ENCODE measurements at places on chromosomes 6 and 20. TPM values are rescaled to one million over a fixed set of nuclear protein-coding genes. Genes with fewer than 3 reads are reported as not detected.

GRCh38 chr20:62741191-62741691 is 32.6 kb downstream of the NTSR1 start:
- DNase-seq = peak; percentile 0
- H3K4me3 ChIP-seq = no peak overlapping the region
- H3K36me3 ChIP-seq = no peaks in the 10 kb centered on the region
- H3K27ac ChIP-seq = no peak overlapping the region

GRCh38 chr20:46022411-46023147 is 6.4 kb upstream of the SLC12A5 start:
- peaks cover 4% of the 10 kb centered on the region for H3K4me1 ChIP-seq
- peak; percentile 48 for DNase-seq
- H3K4me3 ChIP-seq = no peak overlapping the region

DNA sequence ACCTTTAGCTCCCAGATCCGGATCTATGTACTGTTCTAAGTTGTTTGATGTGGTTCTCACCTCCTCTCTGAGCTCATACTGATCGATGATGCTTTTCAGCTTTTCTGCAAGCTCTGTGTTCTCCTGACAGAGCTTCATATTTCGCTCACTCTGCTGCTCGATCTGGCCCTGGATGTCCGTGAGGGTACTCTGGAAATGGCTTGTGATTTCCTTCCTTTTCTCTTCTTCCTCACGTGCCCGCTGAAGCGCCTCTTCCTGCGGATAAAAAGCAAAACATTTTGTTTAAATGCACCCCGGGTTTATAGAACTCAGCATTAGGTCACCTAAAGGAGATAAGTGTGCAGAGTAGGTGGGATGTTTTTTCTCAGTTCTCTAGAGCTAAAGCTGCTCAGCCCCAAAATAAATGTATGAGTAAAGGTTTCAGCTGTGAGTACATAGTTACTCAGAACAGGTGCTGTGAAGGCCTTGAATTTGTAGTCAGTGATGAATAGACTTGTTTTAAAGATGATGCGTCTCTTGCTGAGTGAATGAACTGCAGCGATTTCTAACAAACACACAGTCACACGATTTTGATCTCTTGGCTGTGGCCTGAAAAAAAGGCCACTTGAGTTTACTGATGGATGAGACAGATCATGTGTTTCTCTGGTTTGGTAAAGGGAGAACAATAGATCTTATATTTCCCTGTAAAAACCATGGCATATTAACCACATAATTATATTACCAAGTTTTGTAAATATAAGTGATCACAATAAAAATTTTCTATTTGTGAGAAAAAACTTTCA is 29.1 kb downstream of the TXLNB start:
- H3K27me3 ChIP-seq = no peaks in the 10 kb centered on the region
- H3K4me1 ChIP-seq = no peaks in the 10 kb centered on the region
- no peaks in the 10 kb centered on the region for H3K36me3 ChIP-seq
- no peak overlapping the region for H3K27ac ChIP-seq

GRCh38 chr6:161564952-161565351 is 291.1 kb upstream of the AGPAT4 start:
- H3K36me3 ChIP-seq = no peaks in the 10 kb centered on the region
- DNase-seq = no peak
- no peak overlapping the region for H3K27ac ChIP-seq
- H3K4me1 ChIP-seq = no peaks in the 10 kb centered on the region
- H3K4me3 ChIP-seq = no peak overlapping the region
- H3K27me3 ChIP-seq = no peaks in the 10 kb centered on the region

DNA sequence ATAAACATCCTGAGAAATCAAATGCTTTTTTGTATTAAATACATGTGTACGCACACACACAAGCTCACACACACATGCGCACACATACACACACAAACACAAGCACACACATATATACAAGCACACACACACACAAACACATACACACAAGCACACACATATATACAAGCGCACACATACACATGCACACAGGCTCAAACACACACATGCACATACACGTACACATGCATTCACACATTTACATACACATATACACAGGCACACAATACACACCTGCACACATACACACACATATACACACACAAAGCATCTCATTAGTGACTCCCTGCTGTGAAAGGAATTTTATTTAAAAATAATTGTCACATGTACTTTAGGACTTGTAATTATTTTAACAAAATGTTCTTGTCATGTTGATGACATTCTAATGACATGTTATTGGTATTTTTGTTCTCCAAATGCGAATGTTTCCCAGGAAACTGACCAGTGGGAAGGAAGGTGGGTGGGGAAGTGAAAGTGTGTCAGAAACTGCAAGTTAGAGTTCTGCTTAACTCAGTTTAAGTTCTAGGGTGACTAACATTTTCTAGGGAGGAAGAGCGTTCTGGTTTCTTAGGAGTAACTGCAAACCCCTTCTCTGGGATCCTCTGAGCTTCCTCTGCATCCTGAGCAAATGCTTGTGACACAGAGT is 113.9 kb upstream of the ZNF217 start:
- H3K36me3 ChIP-seq = no peaks in the 10 kb centered on the region
- no peak for DNase-seq
- peaks cover 35% of the 10 kb centered on the region for H3K4me1 ChIP-seq
- no peak overlapping the region for H3K4me3 ChIP-seq
- no peak overlapping the region for H3K27ac ChIP-seq

DNA sequence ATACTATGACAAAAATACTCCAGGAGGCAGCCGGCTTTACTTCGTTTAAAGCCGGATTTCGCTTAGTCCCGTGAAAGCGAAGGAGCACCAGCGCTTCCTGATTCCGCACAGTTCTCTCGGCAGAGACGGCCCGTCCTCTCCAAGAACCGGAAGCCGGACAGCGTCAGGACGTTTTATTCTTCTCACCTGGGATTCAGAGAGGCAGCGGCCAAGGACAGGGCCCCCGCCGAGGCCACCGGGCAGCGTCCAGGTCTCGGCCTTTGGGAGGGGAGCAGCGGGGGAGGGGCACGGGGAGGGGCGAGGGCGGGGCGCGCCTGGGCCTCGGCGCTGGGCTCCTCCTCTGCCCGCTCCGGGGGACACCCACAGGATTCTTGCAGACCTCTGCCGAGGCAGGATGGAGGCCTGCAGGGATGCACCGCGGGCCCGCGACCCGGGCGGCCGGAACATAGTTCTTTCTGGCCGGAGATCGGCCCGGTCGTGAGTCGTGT is 2.8 kb upstream of the DIDO1 start:
- H3K4me1 ChIP-seq = peaks cover 33% of the 10 kb centered on the region
- peak overlapping the region; percentile 66 for H3K27ac ChIP-seq
- H3K36me3 ChIP-seq = no peaks in the 10 kb centered on the region

DNA sequence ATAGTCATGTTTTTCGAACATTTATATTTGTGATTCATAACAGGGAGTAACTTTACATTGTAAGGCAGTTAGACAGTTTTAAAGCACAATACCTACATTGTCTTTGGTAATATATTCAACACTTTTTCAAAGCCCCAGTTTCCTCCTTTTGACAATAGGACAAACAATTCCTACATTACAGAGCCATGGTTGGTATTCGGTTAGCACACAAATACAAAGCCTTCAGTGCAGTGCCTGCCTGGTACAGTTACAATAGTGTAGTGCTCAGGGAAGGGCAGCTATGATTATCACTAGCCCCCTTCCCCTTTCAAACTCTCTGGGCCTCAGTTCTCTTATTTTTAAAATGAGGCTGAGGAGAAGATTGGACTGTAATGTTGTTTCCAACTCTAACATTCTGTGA is 207.8 kb downstream of the TPBG start:
- H3K27me3 ChIP-seq = no peaks in the 10 kb centered on the region
- DNase-seq = no peak
- no peaks in the 10 kb centered on the region for H3K36me3 ChIP-seq

- peaks cover 10% of the 10 kb centered on the region for H3K4me1 ChIP-seq
- H3K36me3 ChIP-seq = no peaks in the 10 kb centered on the region
- no peak within 1 kb of the TSS for H3K27ac ChIP-seq
- peak within 1 kb of the TSS; percentile 45 for H3K4me3 ChIP-seq
- H3K27me3 ChIP-seq = peaks cover 21% of the 10 kb centered on the region
Measured at GRCh38 chr6:88165844-88166492, at the start of gene CNR1. Gene CNR1, minus strand, starts transcription at chr6:88166347. Its CDS starts 21,073 bp downstream, at chr6:88145274.

DNA sequence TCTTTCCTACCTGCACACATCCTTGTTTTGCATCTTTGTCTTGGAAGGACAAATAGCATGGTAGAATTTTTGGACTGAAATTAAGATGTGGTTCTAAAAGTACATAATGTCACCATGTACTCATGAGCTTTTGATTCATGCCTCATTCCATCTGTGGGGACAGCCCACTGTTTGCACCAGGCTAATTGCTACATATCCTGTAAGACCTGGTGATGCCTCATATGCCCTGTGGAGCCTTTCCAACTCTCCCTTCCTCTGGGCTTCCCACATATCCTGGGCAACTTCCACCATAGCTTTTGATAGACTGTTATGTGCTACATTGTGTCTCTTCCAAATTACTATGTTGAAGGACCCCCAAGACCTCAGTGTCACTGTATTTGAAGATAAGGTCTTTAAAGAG is 213.6 kb upstream of the PREP start:
- DNase-seq = no peak
- H3K27ac ChIP-seq = no peak overlapping the region
- no peak overlapping the region for H3K4me3 ChIP-seq
- H3K27me3 ChIP-seq = no peaks in the 10 kb centered on the region
- H3K36me3 ChIP-seq = no peaks in the 10 kb centered on the region
- no peaks in the 10 kb centered on the region for H3K4me1 ChIP-seq

GRCh38 chr6:5334341-5334740 is 73.0 kb downstream of the FARS2 start:
- DNase-seq = no peak
- no peaks in the 10 kb centered on the region for H3K27me3 ChIP-seq
- H3K27ac ChIP-seq = no peak overlapping the region
- no peaks in the 10 kb centered on the region for H3K4me1 ChIP-seq
- H3K4me3 ChIP-seq = no peak overlapping the region

DNA sequence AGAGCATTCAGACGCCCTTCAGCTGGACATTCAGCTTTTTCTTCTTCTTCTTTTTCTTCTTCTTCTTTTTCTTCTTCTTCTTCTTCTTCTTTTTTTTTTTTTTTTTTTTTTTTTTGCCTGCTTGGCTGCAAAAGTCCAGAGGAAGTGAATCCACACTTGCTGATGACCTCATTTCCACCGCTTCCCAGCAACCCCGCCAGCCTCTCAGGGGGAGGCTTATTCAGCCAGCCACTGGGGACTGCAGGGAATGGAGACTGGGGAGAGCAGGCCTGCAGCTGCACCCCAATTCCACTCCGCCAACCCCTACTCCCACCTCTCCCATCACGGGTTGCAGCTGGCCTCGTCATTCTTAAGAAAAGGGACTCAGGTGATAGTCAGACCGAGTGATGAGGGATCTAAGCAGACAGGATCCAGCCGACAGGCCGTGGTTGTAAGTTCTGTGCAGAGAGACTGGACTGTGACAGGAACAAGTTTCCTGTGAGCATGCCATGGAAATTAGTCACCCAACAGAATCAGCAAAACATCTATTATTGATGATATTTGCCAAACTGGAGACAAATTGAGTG is 59.0 kb upstream of the QKI start:
- no peak overlapping the region for H3K4me3 ChIP-seq
- no peak for DNase-seq
- H3K36me3 ChIP-seq = no peaks in the 10 kb centered on the region
- peaks cover 4% of the 10 kb centered on the region for H3K4me1 ChIP-seq

DNA sequence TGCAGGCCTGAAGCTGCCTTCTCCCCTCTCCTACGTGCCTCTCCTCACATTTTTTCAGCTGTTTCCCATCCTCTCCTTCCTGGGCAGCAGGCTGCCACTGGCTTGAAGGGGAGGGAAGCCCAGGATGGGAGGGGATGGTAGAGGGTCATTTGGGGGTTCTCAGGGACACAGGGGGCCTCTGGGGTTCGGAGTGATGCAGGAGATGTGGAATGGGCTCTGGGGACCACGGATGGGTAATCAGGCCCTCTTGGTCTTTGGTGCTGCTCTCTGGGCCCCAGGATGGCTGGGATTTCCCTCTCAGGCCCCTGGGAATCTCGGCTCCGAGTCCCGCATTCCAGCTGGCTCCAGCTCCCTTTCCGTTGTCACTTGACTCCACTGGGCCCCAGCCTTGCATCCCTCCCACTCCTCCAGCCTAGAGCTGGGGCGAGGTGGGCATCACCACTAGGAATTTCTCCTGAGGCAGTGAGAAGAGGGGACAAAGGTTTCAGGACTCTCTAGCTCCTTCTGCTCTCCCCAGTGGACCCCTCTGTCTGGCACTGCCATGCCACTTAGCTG is 2.0 kb upstream of the DDR1 start:
- H3K27ac ChIP-seq = peak overlapping the region; percentile 98
- no peaks in the 10 kb centered on the region for H3K27me3 ChIP-seq
- DNase-seq = peak; percentile 39
- H3K4me3 ChIP-seq = no peak overlapping the region
- peaks cover 41% of the 10 kb centered on the region for H3K4me1 ChIP-seq
- no peaks in the 10 kb centered on the region for H3K36me3 ChIP-seq

- H3K27me3 ChIP-seq = no peaks in the 10 kb centered on the region
- H3K4me3 ChIP-seq = no peak overlapping the region
- H3K27ac ChIP-seq = no peak overlapping the region
- peak; percentile 14 for DNase-seq
Measured at GRCh38 chr6:148112851-148113319, 229.8 kb upstream of the SASH1 start.

GRCh38 chr6:23111984-23112383 is 542.6 kb downstream of the HDGFL1 start:
- H3K4me3 ChIP-seq = no peak overlapping the region
- H3K4me1 ChIP-seq = no peaks in the 10 kb centered on the region
- no peak for DNase-seq
- H3K27ac ChIP-seq = no peak overlapping the region
- no peaks in the 10 kb centered on the region for H3K36me3 ChIP-seq

- DNase-seq = no peak
- H3K27ac ChIP-seq = no peak overlapping the region
- H3K4me1 ChIP-seq = no peaks in the 10 kb centered on the region
- H3K27me3 ChIP-seq = no peaks in the 10 kb centered on the region
Measured at GRCh38 chr6:76888351-76888750, 574.9 kb downstream of the HTR1B start.

GRCh38 chr6:7154341-7155139 is 46.8 kb downstream of the RREB1 start:
- no peak overlapping the region for H3K4me3 ChIP-seq
- H3K4me1 ChIP-seq = peaks cover 78% of the 10 kb centered on the region
- peak overlapping the region; percentile 92 for H3K27ac ChIP-seq
- DNase-seq = no peak
- H3K36me3 ChIP-seq = no peaks in the 10 kb centered on the region

Gene FUT9
- not detected for total RNA-seq

Gene DPM1
- 48.8 TPM for total RNA-seq

Gene BMP2
- total RNA-seq = 27.1 TPM

Gene OR2J3
- not detected for total RNA-seq

Gene MARCKS
- 35.8 TPM for total RNA-seq

Gene DZANK1
- total RNA-seq = 10.6 TPM
